ENCODE measurements at places on chromosomes 3 and 15.

- DNase-seq, result no peak
Observed at GRCh38 chr15:48798319-48798718, 12.6 kb downstream of the CEP152 start.

DNA sequence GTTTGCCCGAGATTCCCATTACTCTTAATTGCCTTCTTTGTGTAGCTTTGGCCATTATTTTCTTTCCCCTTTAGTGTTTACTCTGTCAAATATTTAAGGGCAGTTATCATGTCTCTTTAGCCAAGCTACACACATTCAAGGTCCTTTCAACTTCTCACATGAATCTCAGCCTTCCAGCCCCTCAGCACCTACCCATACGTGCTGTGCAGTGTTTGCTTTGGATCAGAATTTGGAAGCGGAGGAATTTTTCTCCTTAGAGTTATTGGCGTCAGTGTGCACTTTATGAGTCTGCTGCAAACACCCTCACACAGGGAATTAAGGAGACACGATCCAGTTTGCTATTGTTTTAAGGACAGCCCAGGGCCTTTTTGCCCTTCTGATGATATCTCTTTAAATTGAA is 231.6 kb downstream of the CACNA2D3 start:
- DNase-seq, result no peak

DNA sequence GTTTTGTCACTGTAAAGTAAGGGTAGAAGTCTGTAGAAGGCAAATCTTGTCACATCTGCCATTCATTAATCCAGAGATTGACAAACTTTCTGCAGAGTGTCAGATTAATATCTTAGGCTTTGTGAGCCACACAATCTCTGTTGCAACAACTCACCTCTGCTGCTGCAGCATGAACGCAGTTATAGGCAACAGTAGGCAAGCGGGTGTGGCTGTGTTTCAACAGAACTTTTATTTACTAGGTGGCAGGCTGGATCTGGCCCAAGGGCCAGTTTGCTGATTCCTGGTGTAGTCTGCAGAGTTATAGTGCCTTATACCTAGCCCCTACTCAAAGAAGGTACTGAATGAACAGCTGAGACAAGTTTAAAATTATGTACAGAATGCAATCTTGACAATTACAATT is 396.7 kb downstream of the FOXP1 start:
- DNase-seq, result no peak

DNA sequence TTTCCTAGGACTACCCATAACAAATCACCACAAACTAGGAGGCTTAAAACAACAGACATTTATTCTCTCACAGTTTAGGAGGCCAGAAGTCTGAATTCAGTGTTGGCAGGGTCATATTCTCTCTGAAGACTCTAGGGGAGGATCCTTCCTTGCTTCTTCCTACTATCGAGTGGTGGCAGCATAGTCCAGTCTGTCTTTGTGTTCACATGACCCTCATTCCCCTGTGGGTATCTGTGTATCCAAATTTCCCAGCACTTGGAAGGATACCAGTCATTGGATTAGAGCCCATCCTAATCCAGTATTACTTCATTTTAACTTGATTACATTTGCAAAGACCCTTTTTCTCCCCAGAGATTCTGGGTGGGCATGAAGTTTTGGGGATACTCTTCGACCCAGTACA is 63.8 kb downstream of the GMPS start:
- no peak for DNase-seq

GRCh38 chr3:52055537-52056351 is 627 bp downstream of the DUSP7 start:
- DNase-seq, result peak; percentile 16

DNA sequence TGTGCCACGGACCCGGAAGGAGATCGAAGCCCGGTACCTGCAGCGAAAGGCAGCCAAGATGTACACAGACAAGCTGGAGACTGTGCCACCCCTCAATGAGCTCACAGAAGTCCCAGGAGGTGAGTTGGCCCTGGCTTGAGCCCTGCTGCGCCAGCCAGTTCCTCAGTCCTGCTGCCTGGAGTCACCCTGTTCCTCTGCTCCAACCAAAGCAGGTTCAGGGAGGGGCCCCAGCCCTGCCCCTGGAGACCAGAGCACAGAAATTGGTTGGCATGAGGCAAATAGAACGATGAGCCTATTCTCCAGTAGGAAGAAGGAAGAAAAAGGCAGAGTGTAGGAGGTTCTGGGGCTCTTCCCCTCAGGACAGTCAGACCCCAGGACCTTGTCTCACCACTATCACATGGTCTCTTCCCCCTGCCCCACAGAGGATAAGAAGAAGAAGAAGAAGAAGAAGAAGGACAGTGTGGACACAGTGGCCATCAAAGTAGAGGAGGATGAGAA is 8.0 kb downstream of the TMIE start:
- no peak for DNase-seq

GRCh38 chr15:43991206-43991605 is 164.4 kb downstream of the WDR76 start:
- no peak for DNase-seq

- DNase-seq, result no peak
Observed at GRCh38 chr3:105828703-105829102, 40.1 kb downstream of the CBLB start.

DNA sequence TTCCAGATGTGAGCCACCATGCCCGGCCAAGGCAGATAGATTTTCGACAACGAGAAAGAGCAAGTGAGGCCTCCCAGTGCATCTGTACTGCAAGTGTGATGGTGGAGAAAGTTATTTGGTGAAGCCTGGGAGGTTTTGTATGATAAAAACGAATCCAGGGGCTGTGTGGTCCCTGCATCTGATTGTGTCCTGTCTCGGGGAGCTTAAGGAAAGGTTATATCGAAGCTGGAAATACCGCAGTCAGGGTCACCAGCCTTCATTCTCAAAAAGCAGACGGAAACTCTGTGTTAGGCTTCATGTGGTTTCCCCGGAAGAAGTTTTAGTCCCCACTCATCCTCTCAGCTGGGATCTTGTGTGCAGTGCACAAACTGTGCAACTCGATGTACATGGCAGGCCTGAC is 3.4 kb downstream of the MINDY4B start:
- no peak for DNase-seq

- no peak for DNase-seq
Observed at GRCh38 chr15:87394676-87395075, 861.9 kb downstream of the NTRK3 start.

- DNase-seq, result no peak
Observed at GRCh38 chr3:180185650-180186049, 148.9 kb upstream of the PEX5L start.

- no peak for DNase-seq
Observed at GRCh38 chr3:67642190-67642589, 12.2 kb downstream of the SUCLG2 start.

- no peak for DNase-seq
Observed at GRCh38 chr3:42983927-42984326, 4.8 kb downstream of the GASK1A start.

DNA sequence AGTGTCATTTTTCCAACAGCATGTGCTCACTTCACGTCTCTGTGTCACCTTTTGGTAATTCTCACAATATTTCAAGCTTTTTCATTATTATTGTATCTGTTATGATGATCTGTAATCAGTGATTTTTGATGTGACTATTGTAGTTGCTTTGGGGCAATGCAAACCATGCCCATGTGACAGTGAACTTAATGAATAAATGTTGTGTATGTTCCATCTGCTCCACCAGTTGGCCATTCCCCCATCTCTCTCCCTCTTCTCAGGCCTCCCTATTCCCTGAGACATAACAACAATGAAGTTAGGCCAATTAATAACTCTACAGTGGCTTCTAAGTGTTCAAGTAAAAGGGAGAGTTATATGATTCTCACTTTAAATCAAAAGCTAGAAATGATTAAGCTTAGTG is 32.5 kb upstream of the TBC1D23 start:
- DNase-seq, result no peak

- DNase-seq, result no peak
Observed at GRCh38 chr3:173796890-173797289, 399.3 kb downstream of the NLGN1 start.

DNA sequence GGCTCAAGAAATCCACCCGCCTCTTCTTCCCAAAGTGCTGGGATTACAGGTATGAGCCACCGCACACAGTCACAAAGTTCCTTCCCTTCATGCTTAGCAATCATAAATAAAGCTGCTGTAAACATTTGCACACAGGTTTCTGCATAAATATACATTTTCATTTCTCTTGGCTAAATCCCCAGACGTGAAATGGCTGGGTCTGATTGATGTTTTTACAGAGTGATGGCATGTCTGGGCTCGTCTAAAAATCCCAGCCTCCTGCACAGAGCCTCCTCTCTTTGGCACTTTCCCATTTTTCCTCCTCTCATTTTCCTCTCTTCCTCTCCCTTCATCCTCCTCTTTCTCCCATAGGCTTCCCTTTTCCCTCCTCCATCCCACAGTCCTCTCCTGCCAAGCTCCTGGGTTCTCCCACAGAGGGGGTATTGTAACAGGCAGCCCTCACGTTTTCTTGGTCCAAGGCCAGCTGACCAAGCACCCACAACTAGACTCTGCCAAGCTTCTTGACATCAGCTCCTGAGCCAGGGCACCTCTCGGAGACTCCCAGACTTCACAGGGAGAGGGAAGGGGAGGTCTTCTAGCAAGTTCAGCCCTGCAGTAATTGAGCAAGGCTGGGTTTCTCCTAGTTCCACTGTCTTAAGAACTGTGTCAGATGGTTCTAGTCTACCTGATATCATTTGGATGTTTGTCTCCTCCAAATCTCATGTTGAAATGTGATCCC is 10.5 kb upstream of the PLA2G4E start:
- no peak for DNase-seq

DNA sequence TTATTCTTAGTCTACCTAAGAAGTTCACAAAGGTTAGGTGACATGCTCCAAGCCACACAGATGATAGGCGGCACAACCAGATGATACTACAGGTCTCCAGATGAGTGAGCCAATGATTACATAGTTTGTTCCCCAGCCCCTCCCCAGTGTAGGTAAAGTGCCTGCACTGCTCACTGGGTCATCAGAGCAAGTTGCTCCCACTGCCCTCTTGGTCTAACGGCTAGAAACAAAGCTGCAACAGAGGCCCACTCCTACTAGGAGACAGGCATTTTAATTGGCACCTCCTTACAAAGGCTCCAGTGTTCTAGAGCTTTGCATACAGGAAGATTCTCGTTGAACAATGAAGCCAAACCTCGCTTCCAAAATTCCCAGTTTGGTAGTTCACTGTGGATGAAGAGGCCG is 47.3 kb downstream of the TMEM44 start:
- DNase-seq, result no peak

DNA sequence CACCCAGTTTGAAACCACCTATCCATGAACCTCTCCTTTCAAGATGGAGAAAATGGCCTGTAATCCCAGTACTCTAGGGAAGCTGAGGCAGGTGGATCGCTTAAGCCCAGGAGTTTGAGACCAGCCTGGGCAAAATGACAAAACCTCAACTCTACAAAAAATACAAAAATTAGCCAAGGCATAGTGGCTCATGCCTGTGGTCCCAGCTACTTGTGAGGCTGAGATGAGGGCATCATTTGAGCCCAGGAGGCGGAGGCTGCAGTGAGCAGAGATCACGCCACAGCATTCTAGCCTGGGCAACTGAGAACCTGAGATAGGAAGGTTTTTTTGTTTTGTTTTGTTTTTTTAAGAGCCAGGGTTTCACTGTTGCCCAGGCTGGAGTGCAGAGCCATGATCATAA is 5.4 kb downstream of the TKT start:
- no peak for DNase-seq

DNA sequence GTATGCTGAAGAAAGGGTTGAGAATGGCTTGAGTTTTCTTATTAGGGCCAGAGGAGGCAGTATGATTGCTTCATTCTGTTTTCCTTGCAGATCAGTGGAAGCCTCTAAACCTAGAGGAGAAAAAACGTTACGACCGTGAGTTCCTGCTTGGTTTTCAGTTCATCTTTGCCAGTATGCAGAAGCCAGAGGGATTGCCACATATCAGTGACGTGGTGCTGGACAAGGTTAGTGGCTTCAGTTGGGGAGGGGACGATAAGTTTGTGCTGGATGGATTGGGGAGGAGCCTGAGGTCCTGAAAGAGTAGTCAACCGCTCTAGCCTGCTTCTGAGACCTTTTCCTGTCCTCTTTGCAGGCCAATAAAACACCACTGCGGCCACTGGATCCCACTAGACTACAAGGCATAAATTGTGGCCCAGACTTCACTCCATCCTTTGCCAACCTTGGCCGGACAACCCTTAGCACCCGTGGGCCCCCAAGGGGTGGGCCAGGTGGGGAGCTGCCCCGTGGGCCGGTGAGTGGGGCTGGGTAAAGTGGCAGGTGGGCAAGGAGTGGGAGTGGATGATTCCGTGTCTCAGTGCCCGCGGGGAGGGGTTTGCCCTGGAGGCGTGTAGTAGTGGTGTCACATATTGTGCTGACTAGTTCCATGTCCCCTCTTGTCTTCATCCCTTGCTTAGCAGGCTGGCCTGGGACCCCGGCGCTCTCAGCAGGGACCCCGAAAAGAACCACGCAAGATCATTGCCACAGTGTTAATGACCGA is 8.5 kb downstream of the EIF4G1 start:
- no peak for DNase-seq

- DNase-seq, result no peak
Observed at GRCh38 chr3:33590541-33590940, 127.5 kb downstream of the CLASP2 start.

DNA sequence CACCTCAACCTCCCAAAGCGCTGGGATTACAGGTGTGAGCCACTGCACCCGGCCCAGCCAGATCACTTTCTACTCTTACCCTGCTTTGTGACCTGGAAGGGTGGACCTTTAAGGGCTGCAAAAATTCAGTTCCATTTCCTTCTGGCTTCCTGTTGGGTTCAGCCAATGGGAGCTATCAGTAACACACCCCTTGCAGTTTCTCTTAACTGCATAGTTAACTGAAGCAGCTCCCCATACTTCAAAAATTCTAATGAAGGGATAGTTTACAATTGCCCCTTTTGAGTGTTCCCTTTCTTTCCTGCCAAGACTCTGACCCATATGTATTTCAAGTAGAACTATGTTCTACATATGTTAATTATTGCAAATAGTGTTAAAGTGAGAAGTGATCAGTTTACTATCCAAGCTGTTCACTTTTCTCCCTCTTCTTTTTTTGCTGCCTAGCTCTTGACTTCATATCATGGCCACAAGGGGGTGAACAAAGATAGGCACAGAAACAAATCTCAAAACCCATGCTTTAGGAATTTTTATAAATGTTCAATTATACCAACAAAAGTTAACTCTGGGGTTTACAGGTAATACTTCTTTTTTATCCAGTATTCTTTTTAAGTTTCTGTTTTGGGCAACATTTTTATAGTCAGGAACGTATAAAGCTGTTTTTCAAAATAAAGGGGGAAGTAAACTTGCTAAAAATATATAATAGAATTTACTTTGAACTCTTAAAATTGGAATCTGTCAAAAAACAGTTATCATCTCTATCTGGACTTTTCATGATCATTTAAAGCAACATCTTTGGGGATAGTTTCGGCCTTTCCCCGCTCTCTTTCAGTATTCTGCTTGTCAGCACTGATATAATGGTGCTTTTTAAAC is 8.1 kb downstream of the PGBD4 start:
- no peak for DNase-seq

DNA sequence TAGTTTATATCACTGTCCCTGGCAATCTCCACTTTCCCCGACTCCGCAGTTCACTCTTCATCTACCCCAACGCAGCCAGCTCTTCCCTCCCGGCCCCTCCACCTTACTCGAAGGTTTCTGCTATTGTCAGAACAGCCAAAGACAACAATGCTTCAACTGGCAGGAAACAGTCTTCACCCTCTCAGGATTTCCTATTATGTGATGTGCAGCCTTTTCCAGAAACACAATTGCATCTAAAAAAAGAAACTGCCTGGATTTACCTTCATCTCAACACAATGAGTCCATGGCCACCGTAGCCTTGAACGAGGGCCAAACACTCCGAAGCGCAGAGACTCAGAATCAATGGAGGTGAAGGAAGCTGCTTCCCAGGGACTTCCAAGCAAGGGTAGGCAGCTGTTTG is 182.1 kb upstream of the TSC22D2 start:
- DNase-seq, result no peak

Measured in activated CD4-positive, CD25-positive, alpha-beta regulatory T cell (primary cell).